ENCODE measurements at places on chromosomes 1 and 21. TPM values are rescaled to one million over a fixed set of nuclear protein-coding genes. Genes with fewer than 3 reads are reported as not detected.

BRINP3 gene
- total RNA-seq = 1.7 TPM

HSD3B2 gene
- total RNA-seq = 0.55 TPM

WNT4 gene
- total RNA-seq = not detected

DNAJC28 gene
- 2.7 TPM for total RNA-seq

ATAD3B gene
- total RNA-seq = 8.1 TPM

CCDC17 gene
- total RNA-seq = 3.3 TPM

MCOLN2 gene
- 1.1 TPM for total RNA-seq

KRTAP19-5 gene
- total RNA-seq = not detected

AGTRAP gene
- total RNA-seq = 40.3 TPM

C8B gene
- total RNA-seq = not detected

DPYD gene
- total RNA-seq = 51.3 TPM

S100A12 gene
- total RNA-seq = 23.6 TPM

IGSF21 gene
- 10.1 TPM for total RNA-seq

SMIM1 gene
- 5.6 TPM for total RNA-seq

CFAP107 gene
- not detected for total RNA-seq

DNAJC8 gene
- total RNA-seq = 67.3 TPM

BEND5 gene
- total RNA-seq = 6.6 TPM

DYRK1A gene
- total RNA-seq = 76.6 TPM

GPA33 gene
- total RNA-seq = not detected

OR6N1 gene
- total RNA-seq = not detected

PCP4 gene
- not detected for total RNA-seq

MYBPH gene
- not detected for total RNA-seq

ZBTB18 gene
- 13.2 TPM for total RNA-seq

MFAP2 gene
- 29.9 TPM for total RNA-seq

HSD3B1 gene
- total RNA-seq = not detected

MYOC gene
- total RNA-seq = 18.0 TPM

LCE1E gene
- total RNA-seq = not detected

RNU1-2 gene
- 8,154 TPM for total RNA-seq

ERICH3 gene
- 0.42 TPM for total RNA-seq

LCE2A gene
- not detected for total RNA-seq

NFIA gene
- 139 TPM for total RNA-seq

CCNL2 gene
- total RNA-seq = 153 TPM

OR2L5 gene
- not detected for total RNA-seq

C1orf185 gene
- not detected for total RNA-seq

TIE1 gene
- 65.3 TPM for total RNA-seq

MCOLN3 gene
- total RNA-seq = 7.8 TPM

CSMD2 gene
- total RNA-seq = 2.2 TPM

LCE3E gene
- not detected for total RNA-seq

OR2G6 gene
- total RNA-seq = not detected

LAX1 gene
- 2.2 TPM for total RNA-seq

USH2A gene
- total RNA-seq = not detected

ADGRL4 gene
- total RNA-seq = 60.4 TPM

CLCA2 gene
- 0.36 TPM for total RNA-seq

METTL25B gene
- total RNA-seq = 33.6 TPM

AGMAT gene
- total RNA-seq = 0.13 TPM

TEKT2 gene
- total RNA-seq = not detected

PROX1 gene
- 2.5 TPM for total RNA-seq

FUCA1 gene
- 35.4 TPM for total RNA-seq

OR14K1 gene
- total RNA-seq = 0.42 TPM

OPTC gene
- total RNA-seq = not detected

LIX1L gene
- 60.0 TPM for total RNA-seq

PDZK1 gene
- 1.2 TPM for total RNA-seq

LHX8 gene
- total RNA-seq = not detected

CAMK1G gene
- total RNA-seq = 0.72 TPM

ILF2 gene
- total RNA-seq = 70.6 TPM
